Cerebellum (tissue), 4 donors: ENCODE measurements at places on chromosomes 2 and 18. TPM values are rescaled to one million over a fixed set of nuclear protein-coding genes. Genes with fewer than 3 reads are reported as not detected.
A peak's percentile ranks its signal among the peaks of the same experiment; 100 is the strongest.

- DNase-seq = no peak
Observed at GRCh38 chr18:32918692-32919250, 145.9 kb upstream of the KLHL14 start.

DNA sequence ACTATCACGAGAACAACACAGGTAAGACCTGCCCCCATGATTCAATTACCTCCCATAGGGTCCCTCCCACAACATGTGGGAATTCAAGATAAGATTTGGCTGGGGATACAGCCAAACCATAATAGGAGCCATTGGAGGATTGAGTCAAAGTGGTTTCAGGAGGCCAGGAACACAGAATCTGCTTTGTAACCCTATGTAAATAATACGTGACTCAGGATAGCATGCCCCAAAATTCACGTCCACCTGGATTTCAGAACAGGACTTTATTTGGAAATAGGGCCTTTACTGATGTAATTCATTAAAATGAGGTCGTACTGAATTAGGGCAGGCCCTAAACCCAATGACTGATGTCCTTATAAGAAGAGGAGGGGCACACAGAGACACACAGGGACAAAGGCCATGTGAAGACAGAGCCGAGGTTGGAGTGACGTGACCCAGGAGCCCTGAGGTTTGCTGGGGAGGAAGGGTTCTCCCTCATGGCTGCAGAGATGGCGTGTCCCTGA lies 16.0 kb upstream of the CNDP2 start:
- no peak for DNase-seq

Gene FBLN7
- total RNA-seq = 5.3 TPM

DNA sequence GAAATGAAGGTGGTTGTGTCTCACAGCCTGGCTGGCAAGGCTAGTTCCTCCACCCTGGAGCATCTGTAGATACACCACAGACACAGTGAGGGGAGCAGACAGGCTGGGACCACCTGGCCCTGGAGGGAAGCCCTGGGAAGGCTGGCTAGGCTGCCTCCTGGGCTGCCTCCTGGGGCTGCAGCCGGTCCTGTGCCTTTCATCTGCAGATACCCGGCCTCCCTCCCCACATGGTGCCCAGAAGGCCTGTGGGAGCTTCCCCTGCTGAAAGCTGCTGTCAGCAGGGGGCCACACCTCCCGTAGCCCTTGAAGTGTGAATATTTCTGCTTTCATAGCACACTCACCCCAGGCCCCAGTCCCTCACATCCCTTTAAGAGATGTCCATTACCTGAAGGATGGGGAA lies 37.6 kb downstream of the SDC1 start:
- no peak for DNase-seq

GRCh38 chr2:117935954-117936353 lies 77.9 kb downstream of the CCDC93 start:
- no peak for DNase-seq

- DNase-seq = no peak
Observed at GRCh38 chr2:24833821-24834732, 40.9 kb downstream of the CENPO start.

- no peak for DNase-seq
Observed at GRCh38 chr2:29787473-29788465, 133.6 kb downstream of the ALK start.

Gene VSNL1
- total RNA-seq = 14.0 TPM

- no peak for DNase-seq
Observed at GRCh38 chr18:36175481-36175880, 11.8 kb upstream of the MOCOS start.

Gene POTEJ
- 0.45 TPM for total RNA-seq

DNA sequence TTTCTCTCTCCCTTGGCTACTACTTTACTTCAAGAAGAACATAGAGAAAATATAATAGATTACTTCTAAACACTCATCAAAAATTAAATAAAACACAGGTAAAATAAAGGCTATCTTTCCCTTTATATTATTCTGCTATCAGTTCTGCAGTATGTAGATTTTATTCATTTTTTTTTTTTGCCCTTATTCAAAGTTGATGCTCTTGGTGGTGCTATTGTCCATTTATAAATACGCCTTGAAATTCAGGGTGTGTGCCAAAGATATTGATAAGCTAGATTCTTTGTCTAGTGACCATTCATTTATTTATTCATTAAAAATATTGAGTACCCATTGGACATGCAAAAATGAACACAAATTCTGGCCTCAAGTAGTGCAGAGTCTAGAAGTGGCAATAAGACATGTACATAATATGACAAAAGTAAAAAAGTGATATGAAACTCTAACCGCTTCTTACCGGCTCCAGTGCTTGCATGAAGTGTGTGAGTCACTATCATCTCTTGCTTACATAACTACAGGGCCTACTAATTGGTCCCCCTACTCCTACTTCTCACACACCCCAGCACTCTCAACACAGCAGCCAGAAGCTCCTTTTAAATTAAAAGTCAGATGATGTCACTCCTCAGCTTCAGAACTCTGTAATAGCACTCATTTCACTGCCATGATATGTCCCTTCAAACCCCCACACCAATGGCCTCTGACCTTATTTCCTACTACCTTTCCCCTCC lies 208.3 kb upstream of the FANCL start:
- no peak for DNase-seq

DNA sequence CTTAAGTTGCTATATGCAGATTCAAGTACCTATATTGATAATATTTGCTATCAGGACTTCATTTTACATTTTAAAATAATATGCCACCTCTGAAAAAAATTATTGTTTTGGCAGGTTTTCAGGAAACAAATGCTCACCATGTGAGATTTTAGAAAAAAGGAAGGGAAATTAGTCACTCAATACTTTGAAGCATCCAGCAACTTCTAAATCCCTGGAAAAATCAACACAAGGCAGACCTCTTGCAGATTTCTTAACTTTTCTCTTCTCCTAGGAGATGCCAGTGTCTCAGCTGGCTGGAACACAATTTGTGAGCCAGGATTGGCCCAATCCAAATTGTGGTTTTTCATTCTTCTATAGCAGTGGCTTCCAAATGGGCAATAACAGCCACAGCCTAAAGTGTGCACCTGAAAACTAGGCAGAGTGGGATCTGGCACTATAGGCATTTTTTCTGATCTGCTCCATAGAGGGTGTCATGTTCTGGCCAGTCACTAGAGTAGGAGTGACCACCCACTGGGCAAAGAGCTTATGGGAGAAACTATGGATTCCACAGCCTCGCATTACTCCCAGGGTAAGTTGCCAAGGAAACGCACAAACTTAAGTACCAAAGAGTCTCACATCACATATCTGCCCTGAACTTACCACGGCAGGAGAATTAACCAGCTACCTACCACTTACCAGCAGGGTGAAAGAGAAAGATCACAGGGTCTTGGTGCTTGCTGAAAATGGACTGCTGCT lies 28.1 kb upstream of the THOC1 start:
- no peak for DNase-seq

DNA sequence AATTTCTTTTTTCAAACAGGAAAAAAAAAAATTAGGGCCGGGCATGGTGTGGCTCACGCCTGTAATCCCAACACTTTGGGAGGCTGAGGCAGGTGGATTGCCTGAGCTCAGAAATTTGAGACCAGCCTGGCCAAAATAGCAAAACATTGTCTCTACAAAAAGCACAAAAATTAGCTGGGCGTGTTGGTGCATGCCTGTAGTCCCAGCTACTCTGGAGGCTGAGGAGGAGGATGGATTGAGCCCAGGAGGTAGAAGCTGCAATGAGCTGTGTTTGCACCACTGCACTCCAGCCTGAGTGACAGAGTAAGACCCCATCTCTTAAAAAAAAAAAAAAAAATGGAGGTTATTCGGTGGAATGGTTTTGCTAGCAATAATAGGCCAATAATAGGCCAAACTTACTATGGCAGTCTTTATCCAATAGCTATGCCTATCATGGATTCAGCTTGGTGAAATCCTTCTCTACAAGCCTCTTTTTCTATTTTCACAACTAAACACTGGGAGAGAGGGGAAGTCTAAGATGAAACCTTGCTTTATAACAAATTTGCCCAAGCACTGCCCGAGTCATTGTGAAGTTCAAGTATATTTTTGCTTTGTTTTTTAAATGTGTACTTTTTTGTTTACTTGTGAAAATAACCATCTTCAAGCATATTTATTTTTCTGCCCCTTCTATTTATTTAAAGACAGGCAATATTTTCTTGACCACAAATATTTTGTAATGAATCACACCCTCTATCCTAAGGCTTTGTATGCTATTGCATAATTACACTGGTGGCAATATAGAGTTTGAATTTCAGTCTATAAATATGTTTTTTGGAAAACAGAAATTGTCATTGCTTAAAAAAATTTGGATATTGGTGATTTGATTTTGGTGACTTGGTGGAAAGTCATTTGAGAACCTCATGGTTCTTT lies 20.0 kb upstream of the KYNU start:
- DNase-seq = no peak

DNA sequence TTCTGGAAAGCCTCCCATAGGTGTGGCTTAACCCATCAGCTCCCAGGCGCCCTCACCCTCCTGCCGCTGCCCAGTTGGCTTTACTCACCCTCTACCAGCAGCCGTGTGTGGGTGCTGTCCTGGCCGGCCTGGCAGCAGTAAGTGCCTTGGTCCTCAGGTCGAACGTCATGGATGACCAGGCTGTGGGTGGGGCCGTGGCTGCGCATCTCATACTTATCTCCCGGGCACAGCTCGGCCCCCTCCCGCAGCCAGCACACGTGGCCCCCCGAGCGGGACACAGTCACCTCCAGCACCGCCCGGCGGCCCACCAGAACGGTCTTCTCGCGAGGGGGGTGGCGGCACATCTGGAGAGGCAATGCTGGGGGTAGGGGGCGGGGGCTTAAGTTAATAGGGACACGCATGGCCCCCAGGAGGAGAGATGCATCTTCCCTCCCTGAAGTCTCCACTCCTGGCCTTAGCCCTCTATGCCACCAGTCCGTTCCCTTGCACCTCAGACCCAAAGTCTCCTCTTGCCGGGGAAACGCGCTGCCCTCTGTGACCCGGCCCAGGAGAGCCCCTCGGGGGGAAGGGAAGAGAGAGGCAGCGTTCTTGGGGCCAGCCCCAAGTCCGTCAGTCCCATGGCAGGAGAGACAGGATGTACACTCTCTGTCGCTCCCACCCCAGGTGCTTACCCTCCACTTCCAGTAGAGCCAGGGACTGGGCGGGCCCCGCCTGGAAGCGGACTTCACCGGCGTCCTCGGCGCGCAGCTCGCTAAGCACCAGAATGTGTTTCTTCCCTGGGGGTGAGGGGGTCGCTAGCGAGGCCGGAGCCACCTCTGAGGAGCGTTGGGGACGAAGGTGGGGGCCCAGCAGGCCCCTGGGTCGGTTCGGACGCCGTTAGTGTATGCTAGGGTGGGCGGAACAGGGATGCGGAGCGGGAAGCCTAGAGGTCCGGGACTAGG lies 7.9 kb downstream of the TMEM198 start:
- peak; percentile 66 for DNase-seq

DNA sequence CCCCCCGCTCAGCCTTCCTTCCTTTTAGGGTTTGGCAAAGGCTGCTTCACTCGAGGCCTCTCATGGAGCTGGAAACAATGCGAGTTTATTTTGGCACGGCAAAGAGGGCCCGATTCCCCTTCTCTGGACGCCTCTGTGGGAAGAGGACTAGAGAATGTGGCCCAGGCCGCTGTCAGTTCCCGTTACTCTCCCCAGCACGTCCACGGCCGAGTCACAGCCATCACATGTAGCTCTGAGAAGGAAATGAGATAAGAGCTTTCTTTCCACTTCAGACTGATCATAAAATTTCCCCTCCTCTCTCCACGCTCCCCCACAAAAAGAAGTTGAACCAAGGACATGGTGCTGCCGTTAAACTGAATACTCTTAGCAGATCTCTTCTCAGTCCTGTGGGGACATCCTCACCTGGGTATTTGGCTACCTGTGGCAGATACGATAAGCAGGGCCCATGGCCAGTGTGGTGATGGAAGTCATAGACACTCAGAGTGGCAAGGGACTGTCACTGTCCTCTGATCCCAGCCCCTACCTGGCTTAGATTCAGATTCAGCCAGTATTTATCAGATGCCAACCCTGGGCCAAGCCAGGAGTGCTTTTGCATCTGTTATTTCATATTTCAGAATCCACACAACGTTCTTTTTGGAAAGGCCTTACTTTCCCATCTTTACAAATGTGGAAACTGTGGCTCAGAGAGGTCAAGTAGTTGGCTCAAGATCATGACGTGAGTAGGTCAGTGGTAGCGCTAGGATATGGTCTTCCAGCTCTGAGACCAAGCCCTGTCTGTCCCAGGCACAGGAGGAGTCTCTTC lies 101.2 kb downstream of the MCFD2 start:
- DNase-seq = no peak

- DNase-seq = no peak
Observed at GRCh38 chr2:17263570-17263968, 254.7 kb downstream of the RAD51AP2 start.

DNA sequence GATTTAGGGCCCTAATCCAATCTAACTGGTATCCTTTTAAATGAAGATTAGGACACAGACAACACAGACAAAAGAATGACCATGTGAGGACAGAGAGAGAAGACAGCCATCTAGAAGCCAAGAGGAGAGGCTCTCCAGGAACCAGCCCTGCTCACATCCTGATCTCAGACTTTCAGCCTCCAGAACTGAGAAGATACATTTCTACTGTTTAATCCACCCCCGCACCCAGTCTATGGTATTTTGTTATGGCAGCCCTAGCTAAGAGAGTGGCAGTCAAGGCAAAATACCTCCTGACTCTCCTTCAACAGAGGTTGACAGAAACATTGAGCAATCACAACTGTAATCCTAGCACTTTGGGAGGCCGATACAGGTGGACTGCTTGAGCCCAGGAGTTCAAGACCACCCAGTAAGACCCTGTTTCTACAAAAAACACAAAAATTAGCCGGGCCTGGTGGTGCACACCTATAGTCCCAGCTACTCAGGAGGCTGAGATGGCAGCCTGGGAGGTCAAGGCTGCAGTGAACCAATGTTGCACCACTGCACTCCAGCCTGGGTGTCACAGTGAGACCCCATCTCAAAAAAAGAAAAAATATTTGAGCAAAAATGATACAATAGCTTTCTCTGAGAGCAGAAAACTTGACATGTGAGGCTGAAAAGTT lies 34.7 kb downstream of the WDR33 start:
- DNase-seq = no peak

DNA sequence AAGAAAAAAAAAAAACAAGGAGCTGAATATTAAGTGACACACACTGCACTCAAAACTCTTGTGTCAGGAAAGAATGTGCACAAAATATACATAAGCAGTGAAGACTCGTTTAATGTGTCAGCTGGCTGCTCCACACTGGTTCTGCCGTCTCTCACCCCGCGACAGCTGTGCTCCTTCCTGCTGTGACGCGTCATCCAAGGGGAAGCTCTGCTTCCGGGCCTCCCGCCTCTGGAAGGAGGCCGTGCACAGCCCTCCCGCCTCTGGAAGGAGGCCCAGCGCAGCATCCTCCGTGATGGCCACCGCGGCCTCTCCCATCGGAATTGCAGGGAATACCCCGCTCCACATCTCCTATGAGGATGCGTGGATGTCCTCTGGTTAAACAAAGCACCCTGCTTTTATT lies 151.0 kb downstream of the HDAC4 start:
- no peak for DNase-seq

DNA sequence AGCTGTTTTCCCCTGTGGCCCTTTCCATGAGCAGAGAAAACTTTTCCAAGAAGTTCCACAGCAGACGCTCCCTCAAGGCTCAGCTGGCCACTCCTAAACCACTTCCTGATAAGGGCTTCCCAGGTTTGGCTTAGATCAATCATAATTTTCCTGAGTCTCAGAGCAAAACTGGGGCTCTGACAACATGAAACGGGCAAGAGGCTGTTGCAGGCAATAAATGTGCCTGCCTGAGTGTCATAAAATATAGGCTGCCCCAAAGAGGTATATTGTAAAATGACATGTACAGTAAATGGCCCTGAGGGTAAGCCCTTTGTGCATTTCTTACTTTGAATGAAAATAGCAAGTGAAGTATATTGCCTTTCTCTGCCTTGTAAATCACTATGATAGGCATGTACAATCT lies 105.6 kb upstream of the UXS1 start:
- no peak for DNase-seq

Gene AQP4
- total RNA-seq = 84.5 TPM

Gene ITGB6
- total RNA-seq = 0.27 TPM

Gene SP110
- total RNA-seq = 6.0 TPM

Gene BOLL
- not detected for total RNA-seq
